ENCODE measurements at places on chromosomes 12 and 14.

- no peak for DNase-seq
These were observed 210.3 kb downstream of the IPO8 start for GRCh38 chr12:30485230-30485890.

DNA sequence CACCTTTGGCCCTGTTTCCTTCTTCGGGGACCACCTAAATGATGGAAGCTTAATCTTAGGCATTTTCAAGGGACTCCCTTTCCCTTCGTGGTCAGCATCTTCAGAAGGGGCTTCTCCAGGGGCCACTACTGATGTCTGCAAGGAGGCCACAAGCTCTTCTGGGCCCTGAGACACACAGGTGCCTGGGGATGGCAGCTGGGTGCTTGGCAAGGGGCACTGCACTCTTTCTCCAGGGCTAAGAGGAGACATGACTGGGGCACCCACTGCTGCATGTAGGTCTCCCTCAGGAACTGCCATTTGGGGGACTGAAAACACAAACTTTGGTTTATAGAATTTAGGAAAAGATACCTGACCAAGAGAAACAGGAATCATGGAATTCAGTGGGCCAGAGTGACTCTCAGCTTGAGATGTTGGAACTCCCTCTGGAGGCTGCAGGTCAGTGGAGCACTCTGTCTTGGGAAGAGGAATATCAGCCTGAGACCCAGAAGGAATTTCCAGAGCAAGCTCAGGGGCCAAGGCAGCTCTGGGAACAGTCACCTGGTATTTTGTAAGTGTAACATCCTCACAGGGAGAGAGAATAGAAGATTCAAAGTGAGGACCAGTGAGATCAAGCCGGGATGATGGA lies 16.0 kb downstream of the PLD4 start:
- DNase-seq: no peak

DNA sequence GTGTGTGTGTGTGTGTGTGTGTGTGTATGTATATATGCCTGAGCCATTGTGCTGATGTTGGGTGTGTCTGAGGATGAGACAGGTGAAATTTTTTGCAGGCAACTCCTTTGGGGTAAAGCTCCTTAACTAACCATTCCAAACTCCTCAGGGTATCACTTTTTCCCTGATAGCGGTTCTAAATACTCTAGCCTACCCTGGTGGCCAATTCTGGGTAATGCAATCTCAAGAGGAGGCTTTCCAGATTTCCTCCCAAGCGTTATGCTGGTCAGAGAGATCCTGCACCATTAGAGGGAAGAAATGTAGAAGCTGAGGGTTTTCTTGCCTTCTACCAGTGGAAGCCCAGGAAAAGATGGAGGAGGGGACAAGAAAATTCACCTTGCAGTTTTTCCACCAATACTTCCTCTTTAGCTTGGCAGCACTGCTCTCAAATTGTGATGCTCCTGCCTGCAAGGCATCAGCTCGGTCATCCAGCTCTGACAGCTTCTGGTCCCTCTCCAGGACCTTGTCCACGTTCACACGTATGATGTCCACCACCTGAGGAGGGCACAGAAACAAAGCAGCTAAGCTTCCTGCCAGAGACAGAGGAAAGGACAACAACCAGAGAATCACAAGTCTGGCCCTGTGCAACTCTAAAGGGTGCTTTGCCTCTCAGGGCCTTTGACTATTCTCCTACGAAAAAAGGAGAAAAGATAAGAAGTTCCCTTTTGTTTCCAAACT lies 4.9 kb downstream of the VAMP1 start:
- DNase-seq: peak; percentile 79

- DNase-seq: no peak
These were observed 173.2 kb downstream of the BRMS1L start for GRCh38 chr14:35999294-35999693.

DNA sequence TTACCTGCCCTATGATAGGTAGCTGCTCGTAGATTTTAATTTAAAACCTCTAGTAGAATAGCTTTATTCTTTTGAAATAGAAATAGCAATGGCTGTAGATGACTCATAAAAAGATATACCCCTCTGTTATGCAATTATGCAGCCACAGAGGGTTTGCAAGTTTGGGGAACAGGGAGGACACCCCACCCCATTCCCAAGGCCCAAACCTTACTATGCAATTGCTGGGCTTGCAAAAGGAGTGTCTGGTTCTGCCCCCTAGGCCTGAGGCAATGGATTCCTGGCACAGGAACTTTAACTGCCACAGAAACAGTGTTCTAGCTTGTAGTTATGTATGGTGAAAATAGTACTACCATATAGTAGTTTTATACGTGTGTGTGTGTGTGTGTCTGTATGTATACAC lies 403.3 kb downstream of the ADAMTS20 start:
- no peak for DNase-seq

DNA sequence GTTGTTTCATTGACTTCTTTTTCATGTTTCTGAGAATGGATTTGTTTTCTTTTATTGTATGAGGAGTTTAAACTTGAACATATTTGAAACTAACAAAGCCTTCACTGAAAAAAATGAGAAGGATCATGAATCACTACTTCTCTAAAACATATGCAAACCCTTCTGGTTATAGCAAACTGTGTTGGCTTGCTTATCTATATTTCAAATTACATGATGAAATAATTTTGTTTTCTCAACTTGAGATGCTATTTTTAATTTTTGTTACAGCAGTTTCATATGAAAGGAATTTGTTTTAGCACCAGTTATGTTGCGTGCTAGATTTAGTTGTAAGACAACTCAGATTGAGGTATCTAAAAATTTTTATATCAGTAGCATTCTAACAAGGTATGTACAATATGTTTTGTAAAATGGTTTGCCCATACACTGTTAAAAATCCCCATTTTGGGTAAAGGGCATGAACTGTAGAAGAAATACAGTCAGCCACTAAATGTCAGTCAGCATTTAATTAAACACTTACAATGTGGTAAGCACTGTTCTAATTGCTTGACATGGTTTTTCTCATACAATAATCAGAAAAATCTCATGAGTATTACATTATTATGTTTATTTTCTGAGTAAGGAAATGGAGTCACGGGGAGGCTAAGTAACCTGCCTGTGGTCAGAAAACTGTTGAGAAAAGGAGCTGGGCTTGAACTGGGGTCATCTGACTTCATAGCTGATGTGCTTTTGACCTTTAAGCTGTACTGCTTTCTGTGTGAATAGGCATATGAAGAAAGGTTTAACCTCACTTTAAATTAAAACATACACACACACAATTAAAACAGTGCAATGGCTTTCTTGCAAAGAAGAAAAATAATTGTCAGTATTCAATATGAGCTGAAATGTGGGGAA lies 105.7 kb downstream of the PLEKHA5 start:
- DNase-seq: no peak

DNA sequence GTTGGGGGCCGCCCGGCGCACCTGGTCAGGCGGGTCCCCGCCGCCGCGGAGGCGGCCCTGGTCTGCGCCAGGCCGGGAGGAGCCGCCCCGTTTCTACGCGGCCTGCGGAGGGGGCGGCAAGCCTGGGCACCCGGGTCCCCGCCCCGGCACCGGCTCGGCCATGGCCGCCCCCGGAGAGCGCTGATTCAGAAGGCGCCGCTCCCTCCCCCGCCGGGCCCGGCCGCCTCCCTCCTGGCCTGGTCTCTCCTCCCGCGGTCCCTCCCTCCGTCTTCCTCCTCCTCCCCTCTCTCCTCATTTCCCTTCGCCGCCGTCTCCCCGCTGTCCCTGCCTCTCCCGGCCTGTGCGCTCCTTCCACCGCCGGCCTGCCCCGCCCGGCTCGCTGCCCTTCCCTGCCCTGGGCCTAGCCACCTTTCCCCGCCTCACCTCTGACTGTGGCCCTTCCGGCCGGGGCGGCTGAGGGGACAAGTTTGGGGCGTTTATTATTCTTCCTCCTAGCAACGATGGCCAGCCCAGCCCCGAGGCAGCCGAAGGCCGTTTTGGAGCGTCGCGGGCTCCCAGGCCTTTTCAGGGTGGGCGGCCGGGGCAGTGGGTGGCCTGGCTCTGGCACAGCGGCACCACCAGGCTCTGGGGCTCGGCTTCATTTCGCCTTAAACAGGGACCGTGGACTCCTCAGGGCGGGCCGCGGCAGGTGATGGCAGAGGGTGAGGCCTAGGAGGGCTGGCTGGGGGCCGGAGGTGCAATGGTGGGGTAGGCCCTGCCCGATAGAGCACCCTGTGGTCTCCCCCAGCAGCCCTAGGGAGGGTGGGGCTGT lies 768 bp downstream of the CEP170B start:
- DNase-seq: peak; percentile 80

- peak; percentile 60 for DNase-seq
These were observed 17.3 kb upstream of the FIGNL2 start for GRCh38 chr12:51865757-51866270.

DNA sequence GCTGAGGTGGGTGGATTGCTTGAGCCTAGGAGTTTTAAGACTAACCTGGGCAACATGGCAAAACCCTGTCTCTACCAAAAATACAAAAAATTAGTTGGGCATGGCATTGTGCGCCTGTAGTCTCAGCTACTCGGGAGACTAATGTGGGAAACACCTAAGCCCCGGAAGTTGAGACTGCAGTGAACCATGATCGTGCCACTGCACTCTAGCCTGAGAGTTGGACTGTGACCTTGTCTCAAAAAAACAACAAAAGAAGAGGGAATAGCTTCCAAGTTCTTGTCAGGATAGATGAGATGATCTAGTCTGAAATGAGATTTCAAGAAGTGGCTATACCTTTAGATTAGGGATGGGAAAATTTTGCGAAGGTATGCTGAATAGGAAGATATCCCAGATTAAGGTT lies 14.8 kb upstream of the C12orf50 start:
- DNase-seq: no peak

DNA sequence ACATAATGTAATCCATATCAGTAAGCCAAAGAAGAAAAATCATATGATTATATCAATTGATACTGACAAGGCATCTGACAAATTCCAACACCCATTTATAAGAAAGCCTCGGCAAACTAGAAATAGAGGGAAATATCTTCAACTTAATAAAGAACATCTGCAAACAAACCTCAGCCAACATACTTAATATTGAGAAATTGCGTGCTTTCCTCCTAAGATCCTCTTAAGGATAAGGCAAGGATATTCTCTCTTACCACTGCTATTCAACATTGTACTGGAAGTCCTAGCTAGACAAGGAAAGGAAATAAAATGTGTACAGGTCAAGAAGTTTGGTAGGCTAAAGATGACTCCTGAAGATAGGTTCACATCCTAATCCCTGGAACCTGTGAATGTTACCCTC lies 115.9 kb downstream of the DERA start:
- no peak for DNase-seq

DNA sequence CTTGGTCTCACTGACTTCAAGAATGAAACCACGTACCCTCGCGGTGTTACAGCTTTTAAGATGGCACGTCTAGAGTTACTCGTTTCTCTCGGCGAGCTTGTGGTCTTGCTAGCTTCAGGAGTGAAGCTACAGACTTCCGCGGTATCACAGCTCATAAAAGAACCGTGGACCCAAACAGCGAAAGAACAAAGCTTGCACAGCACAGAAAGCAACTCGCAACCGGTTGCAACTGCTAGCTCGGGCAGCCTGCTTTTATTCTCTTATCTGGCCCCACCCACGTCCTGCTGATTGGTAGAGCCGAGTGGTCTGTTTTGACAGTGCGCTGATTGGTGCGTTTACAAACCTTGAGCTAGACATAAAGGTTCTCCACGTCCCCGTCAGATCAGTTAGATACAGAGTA lies 4.2 kb upstream of the CLEC4C start:
- no peak for DNase-seq

DNA sequence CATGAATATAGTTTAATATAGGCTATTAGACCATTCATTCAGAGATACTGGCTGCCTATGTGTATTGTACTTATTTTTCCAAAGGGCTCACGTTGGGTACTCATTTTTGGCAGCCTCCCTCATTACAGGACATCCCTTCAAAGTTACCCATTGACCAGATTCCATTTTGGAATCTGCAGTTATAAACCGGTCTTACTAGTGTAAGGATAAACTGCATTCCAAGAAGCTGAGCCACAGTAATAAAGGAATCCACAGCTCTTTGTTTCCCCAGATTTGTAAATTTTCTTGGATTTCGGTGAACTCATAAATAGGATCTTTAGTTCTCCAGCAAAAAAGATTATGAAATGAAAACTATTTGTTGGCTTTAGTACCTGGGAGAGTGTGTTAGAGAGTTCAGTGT lies 18.9 kb upstream of the CFL2 start:
- no peak for DNase-seq

- DNase-seq: no peak
These were observed 14.3 kb downstream of the KMT2D start for GRCh38 chr12:49046129-49046895.

DNA sequence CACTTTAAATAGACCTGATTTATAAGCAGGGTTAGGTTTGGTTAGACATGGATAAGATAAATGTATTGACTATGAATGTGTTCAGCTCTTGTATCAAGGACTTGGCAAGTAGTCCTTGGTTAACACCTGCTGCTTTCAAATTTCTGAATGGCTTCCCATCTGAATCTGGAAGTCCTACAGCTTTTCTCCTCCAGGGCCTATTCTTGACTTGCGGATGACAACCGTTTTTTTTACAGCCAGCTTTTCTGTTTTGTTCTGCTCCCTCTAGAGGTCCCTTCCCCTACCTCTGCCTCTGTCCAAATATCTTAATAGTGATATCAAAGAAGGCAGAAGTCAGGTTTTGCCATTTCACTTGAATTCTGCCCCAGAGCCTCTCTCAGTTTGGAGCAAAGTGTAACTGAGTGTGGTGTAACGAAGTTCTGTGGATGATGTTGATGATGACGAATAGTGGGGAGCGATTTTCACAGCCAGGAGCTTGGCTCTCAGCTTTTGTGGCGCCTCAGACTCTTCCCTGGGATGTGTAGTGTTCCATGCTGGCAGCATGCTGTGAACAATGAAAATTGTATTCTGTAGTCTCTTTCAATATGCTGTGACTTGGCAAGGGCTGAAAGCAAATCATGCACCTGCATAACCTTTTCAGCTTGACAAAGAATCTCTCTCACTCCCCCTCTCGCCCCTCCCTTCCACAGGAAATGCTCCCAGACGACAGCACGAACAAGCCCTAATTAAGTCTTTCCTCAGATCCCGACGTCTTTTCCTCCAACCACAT lies 5.0 kb upstream of the SLC4A8 start:
- DNase-seq: no peak

GRCh38 chr12:127942981-127943380 lies 324.0 kb upstream of the TMEM132C start:
- no peak for DNase-seq

DNA sequence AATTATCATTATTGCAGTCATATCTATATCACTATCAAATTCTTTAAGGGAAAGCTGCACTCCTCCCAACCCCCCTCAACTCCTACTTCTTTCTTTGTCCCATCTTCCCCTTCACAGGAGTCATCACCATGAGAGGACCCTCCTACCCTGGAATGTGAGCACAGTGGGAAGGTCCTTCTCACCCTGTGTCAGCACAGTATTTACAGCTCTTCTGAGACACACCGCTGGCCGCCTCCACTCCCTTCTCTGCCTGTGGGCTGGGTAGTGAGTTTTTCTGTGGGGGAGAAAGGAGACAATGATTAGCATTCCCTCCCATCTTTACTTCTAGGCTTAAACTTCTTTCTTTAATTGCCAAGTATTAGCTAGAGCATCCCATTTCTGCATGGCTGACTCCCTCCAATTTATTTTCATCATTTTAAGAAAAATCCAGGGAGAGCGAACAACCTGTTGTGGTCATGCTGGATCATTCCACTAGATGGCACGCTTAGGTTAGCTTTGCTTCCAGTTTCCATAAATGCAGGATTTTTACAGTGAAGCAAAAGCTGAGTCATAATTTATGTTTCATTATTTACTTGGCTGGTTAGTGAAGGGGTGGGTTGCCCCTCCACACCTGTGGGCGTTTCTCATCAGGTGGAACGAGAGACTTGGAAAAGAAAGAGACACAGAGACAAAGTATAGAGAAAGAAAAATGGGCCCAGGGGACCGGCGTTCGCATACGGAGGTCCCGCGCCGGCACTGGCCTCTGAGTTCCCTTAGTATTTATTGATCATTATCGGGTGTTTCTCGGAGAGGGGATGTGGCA lies 188.5 kb downstream of the ALX1 start:
- DNase-seq: peak; percentile 47

- DNase-seq: no peak
These were observed 1.9 kb downstream of the LRP1-AS start for GRCh38 chr12:57145460-57146059.

Data from SK-N-SH (cell line).